CD4-positive, alpha-beta T cell treated with Interleukin-4 for 4 hours (primary cell): ENCODE measurements at places on chromosomes 12 and 14.

GRCh38 chr12:93679308-93679925 is 2.2 kb downstream of the CRADD start:
- DNase-seq: no peak

GRCh38 chr12:8822298-8822697 is at the start of gene A2ML1:
Gene A2ML1, plus strand, starts transcription at chr12:8822621. Its CDS starts 31 bp downstream, at chr12:8822652.
- DNase-seq: no peak

DNA sequence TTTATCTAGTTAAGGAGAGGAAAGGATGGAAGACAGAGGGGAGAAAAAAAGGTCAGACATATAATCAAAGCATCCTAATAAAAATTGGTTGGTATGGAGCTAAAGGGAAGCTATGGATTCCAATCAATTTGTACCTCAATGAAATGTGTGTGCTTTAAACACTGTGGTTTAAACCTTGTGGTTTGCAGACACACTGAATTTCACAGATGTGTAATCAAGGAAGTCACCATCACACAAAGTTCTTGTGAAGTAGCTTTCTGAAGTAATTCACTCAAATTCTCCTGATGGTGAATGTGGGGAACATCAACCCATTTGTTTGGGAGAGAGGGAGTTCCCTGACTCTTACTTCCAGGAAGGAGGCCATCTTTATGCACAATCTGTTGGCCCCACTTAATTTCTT is 243.3 kb upstream of the KRR1 start:
- DNase-seq: peak; percentile 6

- DNase-seq: no peak
Measured at GRCh38 chr14:72582582-72582981, 311.3 kb downstream of the DPF3 start.

GRCh38 chr14:66859063-66859671 is 330.1 kb upstream of the GARIN2 start:
- DNase-seq: no peak

DNA sequence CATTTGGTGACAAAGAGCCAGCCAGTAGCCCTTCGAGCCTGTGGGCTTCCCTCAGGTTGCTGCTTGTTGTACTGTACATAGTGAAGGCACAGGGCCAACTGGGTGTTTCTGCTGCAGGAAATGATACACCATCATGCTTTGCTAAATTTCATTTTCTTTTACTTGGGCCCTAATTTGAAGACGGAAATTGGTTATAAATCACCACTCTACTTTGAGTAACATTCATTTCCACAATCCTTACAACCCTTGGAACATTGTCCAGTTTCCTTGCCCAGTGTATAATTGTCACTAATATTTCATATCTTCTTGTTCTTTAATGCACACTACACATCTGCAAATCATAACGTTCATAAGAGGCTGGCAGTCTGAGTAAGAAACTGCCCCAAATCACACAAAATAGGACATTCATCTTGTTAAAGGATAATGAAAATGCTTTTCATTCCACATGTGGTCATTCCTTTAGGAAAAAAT is 30.2 kb downstream of the MSRB3 start:
- DNase-seq: no peak

DNA sequence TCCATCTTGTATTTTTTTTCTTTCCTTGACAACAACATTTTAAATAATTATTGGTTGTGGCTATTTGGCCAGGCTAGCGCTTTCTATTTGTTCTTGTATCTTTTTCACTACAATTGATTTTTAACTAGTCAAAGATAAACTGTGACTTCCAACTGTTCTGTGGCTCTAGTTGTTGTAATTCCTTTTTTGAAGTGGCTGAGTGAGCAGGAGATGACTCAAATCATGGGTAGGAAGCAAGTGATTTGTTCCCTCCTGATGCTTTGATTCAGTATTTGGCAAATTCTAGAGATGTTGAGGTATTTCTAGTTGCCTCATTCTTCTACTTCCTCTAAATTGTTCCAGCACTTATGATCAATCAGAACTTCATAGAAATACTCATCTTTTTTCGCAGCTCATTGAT is 633.5 kb downstream of the RERGL start:
- DNase-seq: no peak

DNA sequence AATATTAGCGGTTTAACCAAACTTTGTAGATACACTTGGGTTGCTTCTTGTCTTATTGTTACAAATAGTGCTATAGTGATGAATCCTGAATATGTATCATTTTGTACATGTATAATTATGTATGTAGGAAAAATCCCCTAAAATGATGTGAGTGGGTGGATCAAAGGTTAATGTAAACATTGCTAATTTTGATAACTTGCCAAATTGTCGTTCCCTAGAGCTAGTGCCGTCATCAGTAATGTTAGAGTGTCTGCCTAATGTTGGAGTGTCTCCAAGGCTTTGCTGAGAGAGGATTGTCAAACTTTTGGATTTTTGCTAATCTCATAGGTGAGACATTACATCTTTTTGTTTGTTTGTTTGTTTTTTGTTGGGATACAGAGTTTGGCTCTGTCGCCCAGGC is 44.4 kb downstream of the AEBP2 start:
- DNase-seq: no peak

DNA sequence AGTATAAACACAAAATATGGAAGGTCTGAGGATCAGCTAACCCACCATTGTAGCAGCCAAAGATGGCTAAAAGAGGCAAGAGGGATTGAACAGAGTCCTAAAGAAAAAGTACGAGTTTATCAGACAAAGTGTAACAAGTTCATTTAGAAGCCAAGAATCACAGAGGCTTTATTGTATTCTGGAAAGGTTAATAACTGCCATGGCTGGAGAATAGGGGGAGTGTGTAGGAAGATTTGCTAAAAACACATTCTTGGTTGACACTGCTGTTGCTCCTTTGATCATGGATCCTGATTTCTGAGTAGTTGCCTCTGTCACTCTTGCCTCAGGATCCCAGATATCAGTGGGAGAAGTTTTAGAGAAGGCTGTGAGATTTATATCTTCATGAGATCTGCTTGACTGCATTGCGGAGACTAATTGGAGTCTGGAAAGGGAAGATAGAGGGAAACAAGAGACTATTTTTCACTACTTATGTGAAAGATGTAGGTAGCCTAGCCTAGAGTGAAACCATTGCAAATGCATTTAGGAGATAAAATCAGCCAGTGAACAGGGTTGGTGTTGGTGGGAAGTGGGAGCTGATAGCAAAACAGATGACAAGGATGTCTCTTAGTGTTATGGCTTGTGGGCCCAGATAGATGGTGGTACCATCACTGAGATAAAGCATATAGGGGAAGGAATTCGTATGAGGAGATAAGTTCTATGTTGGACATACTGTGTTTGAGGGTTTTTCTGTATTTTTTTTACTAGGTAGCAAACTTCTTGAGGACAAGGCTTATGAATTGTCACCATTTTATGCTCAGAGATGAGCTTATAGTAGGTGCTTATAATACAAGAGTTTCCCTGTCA is 402.9 kb upstream of the PDE3A start:
- DNase-seq: no peak

- no peak for DNase-seq
Measured at GRCh38 chr14:69712599-69713088, 54.3 kb upstream of the SRSF5 start.

GRCh38 chr14:78075555-78076277 is 94.5 kb upstream of the NRXN3 start:
- DNase-seq: no peak

DNA sequence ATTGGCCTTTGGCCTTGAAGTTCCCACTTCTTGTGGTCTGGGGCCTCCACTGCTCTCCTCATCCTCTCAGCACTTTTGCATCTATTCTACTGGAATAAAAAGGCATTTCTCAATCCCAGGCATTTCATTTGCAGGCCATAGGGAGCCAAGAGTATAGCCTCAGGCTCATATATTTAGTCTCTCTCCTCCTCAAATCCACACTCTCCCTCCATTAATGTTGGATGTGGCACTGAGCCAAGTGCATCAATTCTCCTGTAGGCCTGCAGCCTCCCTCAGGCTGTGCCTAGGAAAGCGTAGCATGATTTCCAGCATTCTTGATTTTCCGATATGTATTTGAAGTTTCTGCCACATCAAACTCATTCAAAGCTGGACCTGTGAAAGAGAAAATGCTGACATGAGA is 211.5 kb upstream of the CPNE8 start:
- no peak for DNase-seq

GRCh38 chr14:68654471-68654941 is 138.4 kb downstream of the ZFP36L1 start:
- DNase-seq: no peak

DNA sequence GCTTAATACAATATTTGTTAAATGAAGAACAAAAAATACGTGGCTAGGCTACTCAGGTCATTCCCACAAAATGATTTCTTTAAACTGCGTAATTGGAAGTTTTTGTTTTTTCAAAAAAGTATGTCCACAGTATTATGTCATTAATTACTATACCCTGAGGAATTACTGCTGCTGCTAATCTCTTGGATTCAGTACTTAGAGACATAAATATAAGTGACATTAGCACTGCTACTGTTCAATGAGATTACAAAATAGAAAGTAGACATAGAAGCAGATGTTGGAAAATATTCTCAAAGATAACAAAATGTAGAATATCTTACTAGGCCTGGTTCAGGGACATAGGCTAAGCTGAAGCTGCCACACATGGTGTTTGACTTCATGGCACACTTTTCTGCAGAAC is 36.3 kb downstream of the HMGA2 start:
- DNase-seq: no peak

- no peak for DNase-seq
Measured at GRCh38 chr14:22375321-22375930, 213.6 kb downstream of the DAD1 start.

DNA sequence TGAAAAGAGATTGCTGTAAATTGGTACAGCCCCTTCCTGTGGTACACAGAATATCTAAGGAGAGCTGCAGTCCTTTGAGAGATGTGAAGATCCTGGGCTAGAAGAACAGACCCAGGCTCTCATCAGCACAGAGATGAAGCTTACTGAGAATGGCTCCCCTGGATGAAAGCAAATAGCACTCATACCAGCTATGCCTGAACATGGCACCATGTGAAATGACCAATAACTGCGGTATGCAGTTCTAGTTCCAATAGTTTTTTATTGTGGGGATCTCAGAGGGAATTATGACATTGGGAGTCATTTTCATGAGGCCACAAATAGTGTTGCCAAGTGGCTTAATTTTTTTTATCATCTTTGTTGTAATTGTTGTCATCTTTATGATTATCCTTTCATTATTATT is 15.4 kb upstream of the TRHDE start:
- no peak for DNase-seq

DNA sequence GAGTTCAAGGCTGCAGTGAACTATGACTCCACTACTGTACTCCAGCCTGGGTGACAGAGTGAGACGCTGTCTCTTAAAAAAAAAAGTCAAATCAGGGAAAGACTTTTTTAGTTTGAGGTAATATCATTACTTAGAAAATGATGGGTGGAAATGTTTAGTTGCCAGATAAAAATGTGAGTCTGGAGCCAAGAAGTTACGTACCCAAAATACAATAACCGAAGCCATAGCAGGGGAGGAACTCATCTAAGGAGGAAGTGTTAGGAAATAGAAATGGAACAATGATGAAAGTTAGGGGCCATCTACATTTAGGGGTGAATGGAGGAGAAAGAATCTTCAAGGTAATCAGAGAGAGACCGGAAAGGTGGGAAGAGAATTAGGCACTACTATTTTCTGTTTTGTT is 98.8 kb downstream of the DACT1 start:
- no peak for DNase-seq

GRCh38 chr12:110766311-110767154 is 23.8 kb upstream of the PPP1CC start:
- no peak for DNase-seq

GRCh38 chr12:42240131-42240750 is 2.2 kb upstream of the YAF2 start:
- DNase-seq: no peak

DNA sequence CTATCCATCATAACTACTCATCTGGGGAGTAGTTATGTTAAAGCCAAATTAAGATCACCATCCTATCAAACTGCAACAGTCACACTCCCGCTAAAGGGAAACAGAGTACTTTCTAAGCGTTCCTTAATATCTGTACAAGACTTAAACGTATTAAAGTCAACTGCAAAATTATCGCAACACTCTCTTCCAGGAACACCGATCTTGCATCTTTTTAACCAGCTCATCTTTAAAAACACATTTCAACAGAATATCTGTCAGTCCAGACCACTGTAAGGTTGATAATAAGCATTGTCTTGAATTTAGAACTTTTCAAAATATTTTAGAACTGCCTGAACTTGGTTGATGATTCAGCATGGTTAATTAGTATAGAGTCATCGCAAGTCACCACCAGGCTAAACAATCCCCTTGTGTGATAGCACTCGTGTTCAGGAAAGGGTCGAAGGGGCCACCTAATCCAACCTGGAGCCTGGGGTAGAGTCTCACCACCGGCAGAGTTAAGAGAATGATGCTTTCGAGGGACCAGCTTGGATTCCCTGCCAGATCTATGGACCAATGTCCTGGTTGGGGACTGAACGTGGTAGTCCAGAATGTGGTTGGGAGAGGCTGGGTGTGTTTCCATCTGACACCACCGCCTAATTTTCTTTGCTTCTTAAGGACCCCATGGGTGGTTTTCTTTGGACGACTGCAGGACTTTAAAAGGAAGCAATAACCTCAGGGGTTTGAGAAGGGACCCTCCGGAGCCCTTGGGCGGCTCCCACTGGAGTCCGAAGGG is 890 bp downstream of the SPTLC2 start:
- peak; percentile 24 for DNase-seq

GRCh38 chr12:39006286-39006685 is 100.9 kb upstream of the CPNE8 start:
- no peak for DNase-seq

GRCh38 chr14:79378020-79378419 is 833.3 kb downstream of the DIO2 start:
- no peak for DNase-seq

GRCh38 chr14:43418324-43418723 is 1088.8 kb downstream of the FSCB start:
- DNase-seq: no peak

- DNase-seq: no peak
Measured at GRCh38 chr12:17322090-17322489, 716.1 kb upstream of the LMO3 start.

GRCh38 chr14:66445936-66446335 is 40.2 kb upstream of the CCDC196 start:
- no peak for DNase-seq

- no peak for DNase-seq
Measured at GRCh38 chr12:123873793-123874192, 98.8 kb downstream of the CCDC92 start.

GRCh38 chr12:29756741-29757390 is 26.9 kb downstream of the TMTC1 start:
- no peak for DNase-seq

DNA sequence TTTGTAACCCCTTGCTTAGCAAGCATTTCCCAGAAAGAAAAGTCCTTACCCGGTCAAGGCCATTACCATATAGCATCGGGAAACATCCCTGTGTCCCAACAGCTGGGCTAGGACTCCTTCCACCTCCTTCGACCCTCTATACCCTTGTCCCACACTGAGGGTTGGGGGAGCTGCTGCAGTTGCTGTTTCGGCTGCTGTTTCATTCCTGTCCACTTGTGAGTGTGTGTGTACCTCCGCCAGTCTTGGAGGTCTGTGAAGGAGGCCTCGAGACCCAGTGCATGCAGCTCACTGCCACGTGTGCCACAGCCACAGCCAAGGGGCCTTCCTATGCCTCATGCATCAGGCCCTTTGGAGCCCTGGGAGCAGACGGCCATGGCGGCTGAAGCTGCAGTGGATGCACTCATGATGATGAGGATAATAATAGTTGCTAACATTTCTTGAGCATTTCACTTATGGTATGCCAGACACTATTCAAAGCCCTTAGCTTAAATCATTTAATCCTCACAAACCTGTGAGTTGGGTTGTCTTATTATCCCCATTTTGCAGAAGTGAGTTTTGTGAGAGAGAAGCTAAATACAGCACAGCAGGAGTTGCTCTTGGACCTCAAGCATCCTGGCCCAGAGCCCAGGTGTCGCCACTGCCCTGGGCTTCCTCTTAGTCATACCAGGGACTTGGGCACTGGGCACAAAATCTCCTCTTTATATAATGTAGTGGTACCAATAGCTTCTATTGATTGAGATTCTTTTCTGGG is 156.5 kb downstream of the PRKCH start:
- DNase-seq: no peak
